Activated CD4-positive, alpha-beta T cell treated with anti-CD3 and anti-CD28 coated beads, Interleukin-2, amount 50 U/mL, for 48 hours (primary cell): ENCODE measurements at places on chromosomes 7 and 10.

DNA sequence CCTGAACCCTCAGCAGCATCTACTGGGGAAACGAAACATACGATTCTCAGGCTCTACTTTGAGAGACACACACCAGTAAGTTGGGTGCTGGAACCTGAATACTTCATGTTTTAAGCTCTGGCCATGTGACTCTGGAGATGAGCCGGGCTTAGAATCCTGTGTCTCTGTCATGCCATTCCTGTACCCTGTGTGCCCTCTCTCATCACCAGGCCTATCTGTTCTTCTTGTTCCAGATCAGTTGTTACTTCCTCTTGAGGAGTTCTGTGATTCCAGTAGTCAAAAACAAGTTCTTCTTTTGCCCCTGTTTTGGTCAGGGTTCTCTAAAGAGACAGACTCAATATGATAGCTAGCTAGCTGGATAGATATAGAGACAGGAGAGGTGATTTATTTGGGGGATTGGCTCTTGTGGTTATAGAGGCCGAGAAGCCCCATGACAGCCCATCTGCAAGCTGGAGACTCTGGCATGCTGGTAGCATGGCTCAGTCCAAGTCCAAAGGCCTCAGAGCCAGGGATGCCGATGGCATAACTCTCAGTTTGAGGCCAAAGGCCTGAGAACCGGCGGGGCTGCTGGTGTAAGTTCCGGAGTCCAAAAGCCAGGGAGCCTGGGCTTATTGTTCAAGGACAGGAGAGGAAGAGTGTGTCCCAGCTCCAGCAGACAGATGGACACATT, 54.3 kb downstream of the CHN2 start:
- DNase-seq, result no peak

GRCh38 chr7:13794581-13794980, 194.9 kb downstream of the ETV1 start:
- no peak for DNase-seq

GRCh38 chr7:135672560-135673359, 10.4 kb downstream of the STMP1 start:
- no peak for DNase-seq

GRCh38 chr10:17474595-17475323, 20.4 kb upstream of the ST8SIA6 start:
- no peak for DNase-seq

GRCh38 chr7:20519645-20520044, 95.8 kb upstream of the ABCB5 start:
- no peak for DNase-seq

GRCh38 chr10:96176985-96177384, 46.9 kb downstream of the ZNF518A start:
- DNase-seq, result no peak

GRCh38 chr7:33753881-33754525, 151.3 kb upstream of the BMPER start:
- no peak for DNase-seq

DNA sequence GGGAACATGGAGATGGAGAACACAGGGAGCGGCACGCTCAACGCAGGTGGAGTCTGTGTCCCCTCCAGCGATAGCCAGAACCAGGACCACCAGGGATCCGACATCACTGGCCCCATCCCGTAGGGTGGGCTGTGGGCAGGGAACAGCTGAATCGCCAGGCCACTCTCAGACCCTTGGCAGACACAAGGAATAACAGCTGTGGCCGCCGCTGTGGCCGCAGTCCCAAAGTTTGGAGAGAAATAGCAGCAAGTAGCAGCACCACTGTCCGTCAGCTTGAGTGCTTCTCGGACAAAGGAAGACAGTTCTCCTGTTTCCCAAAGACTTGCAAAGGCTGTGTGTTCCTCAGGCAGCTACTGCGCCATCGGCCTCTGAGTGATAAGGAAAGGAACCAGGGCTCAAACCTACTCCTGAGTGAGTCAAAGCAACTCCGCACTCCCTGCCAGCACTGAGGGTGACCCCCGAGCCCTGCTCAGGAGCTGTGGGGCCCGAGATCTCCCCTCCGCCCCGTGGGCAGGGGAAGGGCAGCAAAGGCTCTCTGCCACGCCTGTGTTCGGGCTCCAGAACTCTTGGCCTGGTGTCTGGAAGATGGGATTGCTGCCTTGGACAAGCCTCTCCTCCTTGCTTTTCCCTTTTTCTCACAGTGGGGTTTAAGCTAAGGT, 82.3 kb upstream of the FAM20C start:
- no peak for DNase-seq
